ENCODE measurements at places on chromosomes 13 and 19.

DNA sequence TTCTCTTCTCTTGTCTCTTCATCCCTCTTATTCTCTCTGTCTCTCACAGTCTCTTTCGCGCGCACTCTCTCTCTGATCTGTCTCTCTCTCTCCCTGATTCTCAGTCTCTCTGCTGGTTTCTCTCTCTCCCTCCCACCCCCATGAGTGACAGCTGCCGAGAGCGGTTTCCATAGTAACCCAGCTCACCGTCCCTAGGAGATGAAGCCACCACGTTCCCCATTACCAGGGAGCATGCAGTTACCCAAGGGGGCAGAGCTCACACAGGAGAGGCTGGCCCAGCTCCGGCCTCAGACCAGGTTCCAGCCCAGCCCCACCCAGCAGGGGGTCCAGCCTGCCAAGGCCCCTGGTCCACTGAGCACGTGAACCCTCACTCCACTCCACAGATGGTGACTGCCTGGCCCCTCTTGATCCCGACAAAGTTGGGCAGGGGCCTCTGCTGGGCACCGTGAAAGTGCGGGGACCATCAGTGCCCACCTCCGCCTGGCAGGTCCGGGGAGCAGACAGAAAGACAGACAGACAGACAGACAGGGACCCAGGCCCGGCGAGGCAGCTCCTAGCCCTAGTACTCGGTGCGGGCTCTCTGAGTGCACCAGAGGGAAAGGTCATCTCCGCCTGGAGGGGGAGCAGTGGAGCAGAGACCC lies 50.6 kb downstream of the CELF5 start:
- DNase-seq: no peak

DNA sequence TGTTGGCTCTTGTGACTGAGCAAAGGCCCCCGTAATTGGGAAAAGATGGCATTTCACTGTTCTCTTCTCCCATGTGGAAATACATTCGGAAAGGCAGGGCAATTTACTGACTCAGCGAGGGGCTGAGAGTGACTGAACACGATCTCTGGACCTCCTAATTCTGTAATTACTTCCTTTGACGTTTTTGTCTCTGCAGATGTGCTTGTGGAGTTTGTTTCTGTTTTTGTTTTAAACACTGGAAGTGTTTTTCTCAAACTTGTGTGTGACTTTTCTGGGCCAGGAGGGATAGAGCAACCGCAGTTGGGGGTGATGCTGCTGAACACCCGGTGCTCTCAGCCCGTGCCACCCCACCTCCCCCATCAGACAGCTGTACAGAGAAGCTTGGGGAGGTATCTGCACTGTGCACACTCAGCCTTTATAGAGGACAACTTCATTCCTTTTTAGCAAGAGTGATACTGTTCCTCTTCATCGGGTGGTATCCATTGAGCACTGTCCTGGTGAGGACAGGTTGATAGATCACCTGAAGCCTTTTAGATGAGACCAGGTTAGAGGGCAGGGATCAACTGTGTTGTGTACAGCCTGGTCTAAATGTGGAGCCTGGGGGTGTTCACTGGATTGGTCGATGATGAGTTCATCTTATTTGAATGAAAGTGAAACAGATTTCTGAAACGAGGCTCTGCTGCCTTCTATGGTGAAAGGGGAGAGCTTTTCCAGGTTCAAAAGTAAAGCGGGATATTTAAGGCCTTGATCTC lies 117.4 kb downstream of the ESD start:
- DNase-seq: no peak

GRCh38 chr19:46946611-46947238 lies 72.9 kb upstream of the NPAS1 start:
- no peak for DNase-seq

DNA sequence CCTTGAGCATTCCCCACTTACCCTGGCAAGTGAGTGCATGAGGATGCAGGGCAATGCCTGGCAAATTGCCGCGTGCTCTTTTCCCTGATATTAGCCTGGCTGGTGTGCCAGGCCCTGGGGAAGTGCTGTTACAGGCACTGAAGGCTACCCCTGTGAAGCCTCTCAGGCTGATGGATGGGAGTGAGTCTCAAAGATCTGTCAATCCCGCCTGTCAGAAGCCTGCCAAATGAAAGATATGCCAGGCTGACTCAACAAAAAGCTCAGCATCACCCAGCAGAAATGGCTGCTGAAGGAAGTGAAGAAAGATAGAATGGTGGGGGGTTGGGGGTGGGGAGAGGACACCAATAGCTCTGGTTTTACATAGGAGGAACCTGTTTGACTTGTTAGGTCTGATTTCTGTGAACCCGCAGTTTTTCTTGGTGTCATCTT lies 112.1 kb downstream of the LACC1 start:
- peak; percentile 86 for DNase-seq

- peak; percentile 54 for DNase-seq
Measured at GRCh38 chr13:110799246-110800236, 86.0 kb downstream of the ING1 start.

DNA sequence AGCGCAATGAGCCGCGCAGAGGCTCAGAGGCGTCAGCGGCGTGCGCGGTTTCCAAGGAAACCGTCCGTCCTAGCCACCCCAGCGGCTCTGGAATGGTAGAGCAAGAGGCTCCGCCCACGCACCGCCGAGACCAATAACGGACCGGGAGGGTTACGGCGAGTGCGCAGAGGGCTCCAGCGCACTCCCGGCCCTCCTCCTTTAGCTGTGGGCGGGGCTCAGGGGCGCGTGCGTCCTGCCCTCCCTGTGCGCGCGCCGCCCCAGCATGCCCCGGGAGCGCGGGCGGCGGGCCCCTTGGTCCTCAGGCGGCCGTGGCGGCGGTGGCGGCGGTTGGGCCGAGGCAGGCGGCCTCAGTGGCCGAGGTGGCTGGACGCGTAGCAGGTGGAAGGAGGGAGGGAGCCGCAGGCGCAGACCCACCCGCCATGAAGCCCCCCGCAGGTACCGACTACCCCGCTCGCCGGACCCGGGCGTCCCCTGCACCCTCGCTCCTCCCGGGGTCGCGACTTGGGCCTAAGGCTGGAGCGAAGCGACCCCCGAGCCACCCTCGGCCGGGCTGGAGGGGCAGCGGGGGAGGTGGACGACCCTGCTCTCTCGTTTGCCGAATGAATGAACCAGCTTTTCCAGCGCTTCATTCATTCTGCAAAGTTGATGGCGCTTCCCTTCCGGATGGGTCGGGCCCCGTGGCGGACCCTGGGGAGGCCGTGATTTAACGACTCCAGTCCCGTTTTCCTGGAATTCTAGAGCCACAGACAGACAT lies at the start of gene THOP1:
Gene THOP1 (plus strand): TSS at position 260 of the 754 bp plus-strand sequence. CDS start 160 bp downstream, at position 420.
- peak; percentile 99 for DNase-seq

GRCh38 chr13:31011901-31012654 lies 79.6 kb downstream of the TEX26 start:
- DNase-seq: no peak

DNA sequence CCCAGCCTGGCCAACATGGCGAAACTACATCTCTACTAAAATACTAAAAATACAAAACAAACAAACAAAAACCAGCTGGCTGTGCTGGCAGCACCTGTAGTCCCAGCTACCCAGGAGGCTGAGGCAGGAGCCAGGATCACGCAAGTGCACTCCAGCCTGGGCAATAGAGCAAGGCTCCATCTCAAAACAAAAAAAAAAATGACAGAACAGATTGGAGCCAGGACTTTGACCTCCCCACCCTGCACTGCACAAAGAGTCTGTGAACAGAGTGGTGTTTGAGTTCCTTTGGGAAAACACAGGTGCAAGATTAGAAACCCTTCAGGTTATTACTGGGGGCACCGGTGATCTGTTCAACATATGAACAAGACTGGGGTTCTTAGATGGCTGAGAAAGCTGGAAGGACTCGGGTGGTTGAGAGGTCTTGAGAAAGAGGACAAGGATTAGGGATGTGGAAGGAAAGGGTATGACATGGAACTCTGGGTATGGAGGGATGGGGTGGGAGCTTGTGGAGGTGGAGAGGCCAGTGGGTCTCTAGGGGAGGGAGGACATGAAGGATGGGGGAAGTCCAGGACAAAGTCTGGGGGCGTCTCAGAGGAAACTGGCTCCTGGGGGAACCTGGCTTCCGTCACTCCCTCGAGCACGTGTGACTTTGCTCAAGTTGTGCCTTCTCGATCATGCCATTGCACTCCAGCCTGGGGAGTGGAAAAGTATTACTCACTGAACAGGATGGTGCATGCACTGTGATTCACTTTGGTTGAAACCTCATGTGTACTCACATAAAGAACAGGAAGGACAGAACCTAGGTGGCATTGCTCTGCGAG lies 25.9 kb downstream of the RCN3 start:
- no peak for DNase-seq

- DNase-seq: no peak
Measured at GRCh38 chr19:11281356-11282049, 14.5 kb upstream of the TSPAN16 start.

DNA sequence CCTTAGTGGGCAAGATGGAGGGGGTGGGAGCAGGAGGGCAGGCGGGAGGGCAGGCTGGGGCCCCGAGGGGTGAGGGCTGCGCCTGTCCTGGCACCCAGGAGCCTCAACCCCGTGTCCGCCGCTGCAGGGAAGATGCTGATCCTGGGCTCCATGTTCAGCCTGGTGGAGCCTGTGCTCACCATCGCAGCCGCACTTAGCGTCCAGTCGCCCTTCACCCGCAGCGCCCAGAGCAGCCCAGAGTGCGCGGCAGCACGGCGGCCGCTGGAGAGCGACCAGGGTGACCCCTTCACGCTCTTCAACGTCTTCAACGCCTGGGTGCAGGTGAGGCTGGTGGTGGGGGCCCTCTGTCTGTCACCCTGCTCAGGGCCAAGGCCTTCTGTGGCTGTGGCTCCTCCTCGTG lies 23.5 kb downstream of the DHX34 start:
- DNase-seq: no peak

DNA sequence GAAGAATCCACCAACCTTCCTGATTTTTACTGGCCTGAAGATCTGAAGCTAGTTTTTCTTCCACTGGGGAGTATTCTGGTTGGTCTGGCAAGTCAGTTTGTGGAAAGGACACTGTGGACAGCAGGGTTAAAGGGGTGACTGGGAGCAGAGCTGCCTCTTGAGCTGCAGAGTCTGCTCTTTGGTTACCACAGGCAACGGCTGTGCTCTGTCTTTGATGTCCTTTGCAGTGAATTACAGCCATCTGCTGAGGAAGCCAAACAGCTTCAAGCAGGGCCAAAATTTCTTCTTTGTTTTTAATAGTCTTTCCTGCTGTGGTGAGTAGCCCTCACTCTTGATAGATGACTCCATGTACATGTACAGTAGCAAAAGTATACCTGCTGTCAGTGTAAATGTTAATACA lies 75.7 kb downstream of the ZNF100 start:
- no peak for DNase-seq

GRCh38 chr19:31289381-31289880 lies 59.8 kb downstream of the TSHZ3 start:
- no peak for DNase-seq

GRCh38 chr13:83352391-83352790 lies 529.9 kb downstream of the SLITRK1 start:
- DNase-seq: no peak

- DNase-seq: no peak
Measured at GRCh38 chr13:102724923-102725322, 30.1 kb upstream of the METTL21C start.

GRCh38 chr13:99050983-99051488 lies 73.2 kb upstream of the DOCK9 start:
- no peak for DNase-seq

GRCh38 chr19:19490214-19490968 lies 25.0 kb downstream of the TSSK6 start:
- DNase-seq: peak; percentile 75

DNA sequence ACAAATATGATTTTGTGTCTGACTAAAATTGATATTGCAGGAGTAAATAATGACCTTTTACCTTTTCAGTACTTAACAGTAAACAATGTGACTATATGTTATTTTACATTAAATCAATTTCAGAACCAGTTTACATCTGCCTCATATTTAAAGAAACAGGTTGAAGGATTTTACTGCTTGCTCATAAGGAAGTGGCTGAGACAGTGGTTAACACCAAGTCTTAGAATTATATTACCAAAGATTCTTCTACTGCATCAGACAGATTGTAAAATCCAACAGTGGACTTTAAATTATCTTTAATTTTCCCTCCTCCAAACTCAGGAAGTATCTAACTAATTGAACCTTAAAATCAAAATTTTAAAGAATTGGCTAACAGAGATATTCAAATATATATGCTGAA lies 1929.9 kb downstream of the PCDH9 start:
- no peak for DNase-seq

GRCh38 chr19:10535613-10536012 lies 8.1 kb upstream of the ATG4D start:
- DNase-seq: no peak

DNA sequence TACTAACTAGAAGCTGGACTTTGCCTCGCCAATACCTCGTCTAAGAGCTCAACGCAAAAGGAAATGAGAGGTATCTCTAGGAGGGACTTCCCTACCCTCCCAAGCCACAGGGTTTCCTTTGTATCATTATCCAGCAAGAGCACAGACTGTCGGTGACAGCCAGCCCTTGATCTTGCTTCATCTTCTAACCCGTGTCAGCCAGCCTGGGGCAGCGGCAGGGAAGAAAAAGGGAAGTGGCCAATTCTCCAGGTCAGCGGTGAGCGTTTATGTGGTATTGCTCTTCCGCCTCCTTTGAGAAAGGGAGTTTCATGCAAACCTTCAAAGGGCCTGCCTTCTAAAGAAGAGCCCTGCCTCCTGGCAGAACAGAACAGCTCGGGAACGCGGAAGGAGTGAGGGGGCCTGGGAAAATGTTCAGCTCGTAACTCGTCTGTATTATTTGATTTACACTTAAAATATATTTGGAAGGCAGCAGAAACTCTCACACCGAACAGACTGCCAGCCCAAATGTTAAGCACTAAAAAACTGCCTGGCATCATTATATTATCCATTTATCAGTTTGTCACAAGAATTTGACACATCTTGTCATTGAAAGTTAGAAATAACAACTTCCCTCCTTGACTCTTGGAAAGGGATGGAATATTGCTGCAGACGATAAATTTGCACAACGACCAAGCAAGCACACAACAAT lies 41.8 kb downstream of the EFNB2 start:
- DNase-seq: no peak

DNA sequence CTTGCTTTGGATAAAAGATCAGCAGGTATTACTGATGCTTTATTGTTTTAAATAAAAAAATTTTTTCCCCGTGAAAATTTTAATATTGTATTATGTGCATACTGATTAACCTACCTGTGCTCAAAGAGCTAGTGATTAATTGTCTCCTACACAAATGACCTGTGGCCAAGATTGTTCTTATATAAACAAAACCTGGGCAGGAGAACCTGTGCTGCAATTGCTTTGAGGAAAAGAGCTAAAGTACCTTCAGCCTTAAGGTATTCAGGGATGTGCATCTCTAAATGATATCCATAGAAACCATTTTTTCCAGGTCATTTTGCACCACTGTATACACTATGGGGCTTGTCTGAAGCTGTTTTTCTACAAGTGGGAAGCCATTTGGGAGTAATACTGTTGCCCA lies 1.2 kb downstream of the FRY start:
- no peak for DNase-seq

GRCh38 chr13:99749271-99750019 lies 222.1 kb downstream of the ZIC5 start:
- DNase-seq: no peak

Data from left ventricle myocardium superior (tissue), 1 donor.